ENCODE measurements at places on chromosomes 7 and 10.

- no peak for DNase-seq
Measured at GRCh38 chr7:144384071-144384470, 19.4 kb downstream of the NOBOX start.

GRCh38 chr10:44017483-44018145 lies 367.3 kb downstream of the CXCL12 start:
- DNase-seq: no peak

- DNase-seq: no peak
Measured at GRCh38 chr7:300546-301290, 10.7 kb downstream of the FOXL3 start.

- no peak for DNase-seq
Measured at GRCh38 chr7:148049068-148049467, 541.5 kb upstream of the C7orf33 start.

GRCh38 chr10:116740971-116741370 lies 1.4 kb downstream of the HSPA12A start:
- no peak for DNase-seq

DNA sequence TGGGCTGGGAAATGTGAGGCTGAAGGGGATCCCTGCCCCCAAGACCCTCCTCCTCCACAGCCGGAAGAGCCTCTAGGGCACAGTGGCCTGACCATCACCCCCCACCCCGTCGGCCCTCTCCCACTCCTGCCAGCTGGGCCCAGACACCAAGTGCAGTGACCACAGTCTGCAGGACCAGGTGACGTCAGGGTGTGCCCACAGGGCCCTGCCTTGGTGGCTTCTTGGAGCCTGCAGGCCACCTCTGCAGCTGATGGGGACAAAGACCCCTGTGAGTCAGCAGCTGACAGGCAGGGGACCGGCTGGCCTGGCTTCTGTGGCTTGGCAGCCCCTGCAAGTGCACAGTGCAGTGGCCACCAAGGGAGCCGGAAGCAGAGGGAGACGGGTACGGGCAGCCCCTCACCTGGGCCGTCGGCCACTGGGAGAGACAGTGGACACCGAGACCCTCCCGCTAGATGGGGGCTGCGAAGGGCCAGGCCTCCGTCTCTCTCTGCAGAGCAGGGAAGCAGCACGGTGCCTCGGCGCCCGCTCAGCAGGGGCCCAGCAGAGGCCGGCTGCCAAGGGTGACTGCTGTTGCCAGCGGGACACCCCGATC lies 274.6 kb downstream of the ELFN1 start:
- no peak for DNase-seq

DNA sequence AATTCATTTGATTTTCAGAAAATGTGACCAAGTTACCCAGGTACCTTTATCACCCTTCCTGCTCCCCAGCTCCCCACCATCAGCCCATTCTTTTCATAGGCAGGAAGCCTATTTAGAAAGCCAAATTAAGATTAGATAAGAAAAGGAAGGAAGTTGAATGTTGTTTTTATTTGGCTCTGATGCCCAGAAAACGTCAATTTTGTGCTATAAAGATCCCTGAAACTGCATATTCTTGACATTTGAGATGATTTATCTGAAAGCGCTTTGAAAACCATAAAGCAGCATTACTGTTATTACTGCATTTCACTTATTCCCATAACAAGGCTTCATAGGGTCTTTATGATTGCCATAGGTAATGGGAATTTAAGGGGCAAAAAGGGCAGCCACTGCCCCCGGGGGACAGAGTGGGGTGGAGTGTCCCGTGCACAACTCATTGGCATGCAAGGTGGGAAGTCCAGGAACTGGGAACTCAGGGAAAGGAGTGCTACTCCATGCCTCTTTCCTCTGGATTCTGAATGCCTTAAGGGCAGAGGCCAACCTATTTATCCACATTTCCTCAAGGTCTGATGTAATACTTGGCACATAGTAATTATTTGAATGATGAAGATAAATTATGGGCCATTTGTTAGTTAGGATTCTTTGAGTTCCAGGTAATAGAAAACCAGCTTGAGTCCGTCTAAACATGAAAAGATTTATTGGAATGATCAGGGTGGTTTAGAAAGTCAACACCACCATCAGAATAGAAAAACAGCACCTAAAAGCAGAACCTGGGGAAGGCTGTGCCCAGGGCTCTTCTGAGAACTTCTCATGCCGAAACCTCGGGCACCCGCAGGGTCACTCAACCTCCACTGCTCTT lies 100.6 kb upstream of the ELMO1 start:
- DNase-seq: no peak

DNA sequence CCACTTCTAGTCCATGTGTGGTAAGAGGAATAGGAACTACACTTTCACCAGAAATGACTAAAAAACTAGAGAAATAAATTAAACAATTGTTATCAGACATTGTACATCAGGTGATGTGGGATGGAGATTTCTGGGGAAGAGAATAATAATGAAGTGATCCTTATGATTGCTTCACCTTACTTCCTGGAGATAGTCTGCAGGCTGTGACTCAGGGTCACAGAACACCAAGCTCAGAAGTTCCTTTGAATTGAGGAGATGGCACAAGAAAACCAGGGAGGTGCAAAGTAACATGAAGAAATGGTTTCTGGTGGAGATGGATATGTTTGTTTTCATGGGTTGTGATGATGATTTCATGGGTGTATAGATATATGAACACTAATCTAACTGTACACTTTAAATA lies 44.5 kb downstream of the ZWINT start:
- no peak for DNase-seq

DNA sequence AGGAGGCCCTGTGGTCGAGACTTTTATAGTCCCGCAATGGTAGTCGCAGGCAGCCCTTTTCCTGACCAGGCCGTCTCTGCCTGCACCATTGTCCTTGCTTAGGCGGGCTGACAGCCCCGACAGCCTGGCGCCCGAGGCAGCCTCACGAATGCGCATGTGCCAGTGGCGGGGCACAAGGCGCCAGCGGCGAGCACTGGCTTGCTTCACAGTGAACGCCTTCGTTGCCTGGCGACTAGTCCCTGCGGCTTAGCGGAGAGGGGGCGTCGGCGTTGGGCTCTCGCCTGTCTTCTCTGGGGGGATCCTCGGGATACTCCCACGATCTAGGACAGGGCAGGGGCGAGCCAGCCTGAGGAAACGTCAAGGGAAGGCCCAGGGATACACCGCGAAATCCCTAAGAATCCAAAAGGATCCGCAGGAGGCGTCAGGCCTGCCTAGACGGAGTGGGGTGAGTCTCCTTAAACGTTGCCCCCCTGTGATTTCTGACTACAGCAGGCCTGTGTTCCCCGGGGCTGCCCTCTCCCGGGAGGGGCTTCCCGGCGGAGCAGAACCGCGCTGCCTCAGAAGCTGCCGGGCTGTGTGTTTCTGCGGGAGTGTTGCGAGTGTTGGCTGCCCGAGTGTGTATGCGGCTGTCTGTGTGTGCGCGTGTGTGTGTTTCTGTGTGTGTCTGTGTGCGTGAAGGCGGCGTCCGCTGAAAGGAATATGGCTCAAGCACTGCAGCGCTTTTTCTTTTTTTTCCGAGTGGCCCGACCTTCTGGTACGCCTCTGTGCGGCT lies 20.5 kb upstream of the ZNF273 start:
- DNase-seq: no peak

DNA sequence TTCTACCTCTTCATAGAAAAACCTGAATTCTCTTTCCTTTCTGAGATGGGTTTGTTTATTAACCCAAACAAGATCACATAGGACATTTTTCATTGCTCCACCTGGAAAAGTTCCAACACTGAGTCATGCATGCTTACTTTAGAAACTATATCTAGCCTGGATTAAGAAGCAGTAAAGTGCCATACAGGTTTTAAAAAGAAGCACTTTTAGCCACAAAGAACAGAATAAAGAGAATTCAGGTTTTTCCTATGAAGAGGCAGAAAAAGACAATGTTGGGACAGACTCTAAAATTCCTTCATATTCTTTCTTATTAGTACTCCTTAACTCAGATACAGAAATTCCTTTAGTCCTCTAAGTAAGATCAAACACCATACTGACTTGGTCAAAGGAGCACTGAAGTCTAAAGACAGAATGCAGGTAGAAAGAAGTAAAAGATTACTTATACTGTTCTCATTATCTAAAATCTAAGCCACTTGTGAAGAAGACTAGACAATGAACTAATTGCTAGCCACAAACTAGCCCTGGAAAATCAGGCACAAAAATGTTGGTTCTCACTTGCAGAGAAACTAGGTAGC lies 241.3 kb downstream of the ANK3 start:
- DNase-seq: no peak

DNA sequence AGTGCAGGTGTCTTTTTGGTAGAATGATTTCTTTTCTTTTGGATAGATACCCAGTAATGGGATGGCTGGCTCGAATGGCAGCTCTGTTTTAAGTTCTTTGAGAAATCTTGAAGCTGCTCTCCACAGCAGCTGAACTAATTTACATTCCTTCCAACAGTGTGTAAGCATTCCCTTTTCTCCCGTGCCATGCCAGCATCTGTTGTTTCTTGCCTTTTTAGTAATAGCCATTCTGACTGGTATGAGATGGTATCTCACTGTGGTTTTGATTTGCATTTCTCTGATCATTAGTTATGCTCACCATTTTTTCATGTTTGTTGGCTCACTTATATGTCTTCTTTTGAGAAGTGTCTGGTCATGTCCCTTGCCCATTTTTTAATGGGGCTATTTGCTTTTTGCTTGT lies 486.3 kb downstream of the GALNT17 start:
- no peak for DNase-seq

- no peak for DNase-seq
Measured at GRCh38 chr10:59606551-59606961, 103.1 kb downstream of the SLC16A9 start.

- no peak for DNase-seq
Measured at GRCh38 chr7:72152161-72153131, 259.7 kb downstream of the CALN1 start.

DNA sequence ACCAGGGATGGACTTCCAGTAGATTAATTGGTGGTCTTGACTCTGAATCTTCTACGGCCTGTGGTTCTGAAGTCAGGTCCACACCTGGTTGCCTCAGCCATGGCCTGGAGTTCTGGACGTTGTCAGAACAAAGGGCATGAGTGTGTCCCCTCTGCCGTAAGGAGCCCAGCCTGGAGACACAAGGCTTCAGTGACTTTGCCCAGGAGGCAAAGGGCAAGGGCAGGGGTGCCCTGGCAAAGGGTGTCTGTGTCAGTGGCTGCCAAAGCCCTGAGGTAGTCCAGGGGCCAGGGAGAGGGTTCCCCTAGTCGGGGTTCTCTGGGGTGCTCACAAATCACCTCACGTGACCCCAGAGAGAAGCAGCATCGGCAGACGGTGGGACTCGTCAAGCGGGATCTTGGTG lies 273.2 kb upstream of the ZNF32 start:
- DNase-seq: no peak

DNA sequence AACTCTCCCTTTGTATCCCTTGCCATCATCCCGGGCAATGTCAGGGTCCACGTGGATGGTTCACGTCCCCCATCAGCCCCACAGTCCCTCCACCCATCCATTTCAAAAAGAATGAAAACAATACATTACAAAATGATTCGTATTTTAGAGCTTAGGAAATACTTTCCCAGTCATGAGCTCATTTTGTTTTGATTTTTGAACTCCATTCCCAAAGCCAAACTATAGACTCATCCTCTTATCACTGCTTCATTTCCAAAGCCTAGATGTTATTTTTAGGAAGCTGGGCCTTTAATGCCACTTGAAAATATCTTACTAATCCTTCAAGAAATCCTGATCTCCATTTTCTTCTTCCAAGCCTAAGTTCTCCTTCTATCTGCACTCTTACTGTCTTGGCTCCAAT lies 72.1 kb downstream of the WNT2 start:
- no peak for DNase-seq

DNA sequence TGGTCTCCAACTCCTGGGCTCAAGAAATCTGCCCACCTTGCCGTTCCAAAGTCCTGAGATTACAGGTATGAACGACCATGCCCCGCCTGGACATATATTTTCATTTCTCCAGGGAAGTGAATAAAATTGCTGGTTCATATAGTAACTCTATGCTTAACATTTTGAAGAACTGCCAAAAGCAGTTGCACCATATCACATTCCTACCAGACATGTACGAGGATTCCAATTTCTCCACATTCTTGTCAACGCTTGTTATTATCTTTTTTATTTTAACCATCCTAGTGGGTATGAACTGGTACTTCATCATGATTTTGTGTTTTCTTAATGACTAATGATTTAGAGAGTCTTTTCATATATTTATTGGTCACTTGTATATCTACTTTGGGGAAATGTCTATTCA lies 21.9 kb upstream of the CPN1 start:
- DNase-seq: no peak

- no peak for DNase-seq
Measured at GRCh38 chr10:24207341-24207740, 1.6 kb upstream of the KIAA1217 start.

GRCh38 chr10:21292763-21293517 lies 232.5 kb downstream of the SKIDA1 start:
- DNase-seq: no peak

DNA sequence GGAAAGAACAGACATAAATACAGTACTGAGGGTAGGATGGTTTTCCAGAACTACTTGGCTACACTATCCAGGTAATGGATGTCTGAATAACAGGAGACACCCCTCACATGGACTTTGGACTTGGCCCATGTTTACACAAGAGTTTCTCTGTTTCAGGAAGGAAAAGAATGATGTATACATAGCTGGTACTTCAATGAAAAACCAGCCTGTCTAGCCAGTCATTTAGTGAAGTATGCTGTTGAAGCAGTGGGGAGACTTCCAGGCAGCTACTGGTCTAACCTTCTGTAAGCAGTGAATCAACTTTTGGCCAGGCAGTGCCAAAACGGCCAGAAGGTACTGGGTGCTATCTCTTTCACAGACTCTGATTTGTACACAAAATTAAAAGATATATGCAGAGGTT lies 135.0 kb downstream of the MBL2 start:
- no peak for DNase-seq

DNA sequence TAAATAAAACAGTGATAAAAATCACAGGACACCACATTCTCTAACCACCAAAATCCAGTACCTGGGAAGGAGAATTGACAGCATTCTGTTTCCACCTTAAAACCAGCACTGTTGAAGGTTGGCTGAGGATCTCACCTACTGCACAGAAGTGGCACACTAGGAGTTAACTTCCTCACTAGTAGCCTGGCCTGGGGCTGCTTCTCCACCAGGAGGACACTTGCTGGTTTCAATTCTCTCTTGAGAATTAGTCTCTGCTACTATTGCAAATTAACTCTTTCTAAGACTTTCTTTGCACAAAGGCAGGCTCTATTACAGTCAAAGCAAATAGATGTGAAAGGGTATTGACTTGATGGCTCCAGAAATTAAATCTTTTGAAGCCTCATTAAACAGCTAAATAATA lies 2.3 kb upstream of the CTTNBP2 start:
- DNase-seq: no peak

DNA sequence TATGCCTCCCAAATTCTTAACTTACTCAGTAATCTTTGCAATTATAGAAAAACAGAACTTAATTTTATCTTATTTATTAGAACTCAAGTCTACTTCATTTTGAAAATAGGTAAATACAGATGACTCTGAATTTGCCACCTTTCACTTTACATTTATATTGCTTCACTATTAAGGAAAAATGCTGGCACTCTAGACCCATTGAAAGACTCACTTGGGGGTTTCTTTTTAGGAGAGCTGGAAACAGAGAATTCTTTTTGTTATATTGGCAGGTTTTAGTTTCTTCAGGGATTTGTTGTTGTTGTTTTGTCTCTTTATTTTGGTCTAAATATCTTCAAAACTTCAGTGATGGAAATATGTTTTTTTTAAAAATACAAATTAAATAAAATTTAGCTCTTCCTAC lies 111.1 kb downstream of the RUNDC3B start:
- no peak for DNase-seq

- DNase-seq: no peak
Measured at GRCh38 chr10:123160311-123160980, 6.2 kb downstream of the BUB3 start.

GRCh38 chr7:32289651-32290414 lies 200.3 kb downstream of the LSM5 start:
- no peak for DNase-seq
